Foreskin keratinocyte (primary cell): ENCODE measurements at places on chromosomes 12 and 14.

- no peak for DNase-seq
Measured at GRCh38 chr12:2325519-2325918, 272.7 kb downstream of the CACNA1C start.

DNA sequence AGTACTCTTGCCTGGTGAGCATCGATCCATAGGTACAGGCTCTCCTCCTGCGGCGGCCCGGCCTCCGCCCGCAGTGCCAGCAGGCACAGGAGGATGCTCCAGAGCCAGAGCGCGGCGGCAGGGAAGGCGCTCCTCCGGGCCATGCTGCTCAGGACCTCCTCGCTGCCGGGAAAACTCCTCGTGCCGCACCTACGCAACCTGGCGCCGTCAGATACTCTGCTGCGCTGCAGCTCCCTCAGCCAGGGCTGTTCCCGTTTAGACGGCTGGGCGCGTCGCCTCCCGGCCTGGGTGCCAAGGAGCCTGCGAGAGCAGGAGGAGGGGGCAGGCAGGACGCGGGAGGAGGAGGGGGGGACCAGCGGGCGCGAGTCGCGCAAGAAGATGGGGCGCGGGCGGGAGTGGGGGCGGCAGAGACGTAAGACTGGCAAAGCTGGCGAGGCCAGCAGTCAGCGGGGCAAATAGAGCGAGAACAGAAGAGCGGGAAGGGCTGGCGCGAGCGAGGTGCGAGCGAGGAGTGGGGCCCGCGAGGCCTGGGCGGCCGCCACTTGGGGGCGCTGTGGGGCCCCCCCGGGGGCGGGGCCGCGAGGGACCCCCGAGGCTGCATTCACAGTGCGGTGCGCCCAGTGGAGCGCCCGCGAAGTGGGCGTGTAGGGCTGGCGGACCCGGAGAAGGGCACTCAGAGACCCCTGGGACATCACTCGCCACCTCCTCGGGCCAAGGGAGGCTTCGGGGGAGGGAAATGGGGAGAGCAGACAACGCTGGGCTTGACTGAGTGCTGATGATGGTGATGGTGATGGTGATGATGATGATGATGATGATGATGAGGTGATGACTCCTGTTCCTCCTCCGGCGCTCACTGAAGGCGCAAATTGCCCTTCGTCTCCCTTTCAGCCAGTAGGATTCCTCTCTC is at the start of gene WIF1:
TSS of gene WIF1 (minus strand) at position 257 of the 907 bp plus-strand sequence. CDS start at position 143, 114 bp downstream.
- peak; percentile 6 for DNase-seq

DNA sequence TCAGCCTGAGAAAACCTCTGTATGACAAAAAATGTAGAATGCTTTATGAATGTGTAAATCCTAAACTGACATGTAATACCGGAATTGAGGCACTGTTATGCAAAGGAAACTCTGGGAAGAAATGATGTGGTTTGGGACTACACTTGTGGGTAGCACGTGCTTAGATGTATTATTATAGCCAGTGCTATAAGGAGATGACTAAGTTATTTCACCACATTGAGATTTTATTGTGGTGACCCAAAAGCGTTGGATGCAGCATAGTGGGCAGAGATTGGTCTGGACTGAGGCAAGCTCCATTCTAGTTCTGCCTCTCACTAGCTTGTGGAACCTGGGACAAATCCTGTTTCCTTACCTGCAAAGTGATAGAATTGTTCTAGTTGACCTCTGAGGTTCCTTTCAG is 172.2 kb downstream of the SNAPC1 start:
- DNase-seq, result peak; percentile 91

DNA sequence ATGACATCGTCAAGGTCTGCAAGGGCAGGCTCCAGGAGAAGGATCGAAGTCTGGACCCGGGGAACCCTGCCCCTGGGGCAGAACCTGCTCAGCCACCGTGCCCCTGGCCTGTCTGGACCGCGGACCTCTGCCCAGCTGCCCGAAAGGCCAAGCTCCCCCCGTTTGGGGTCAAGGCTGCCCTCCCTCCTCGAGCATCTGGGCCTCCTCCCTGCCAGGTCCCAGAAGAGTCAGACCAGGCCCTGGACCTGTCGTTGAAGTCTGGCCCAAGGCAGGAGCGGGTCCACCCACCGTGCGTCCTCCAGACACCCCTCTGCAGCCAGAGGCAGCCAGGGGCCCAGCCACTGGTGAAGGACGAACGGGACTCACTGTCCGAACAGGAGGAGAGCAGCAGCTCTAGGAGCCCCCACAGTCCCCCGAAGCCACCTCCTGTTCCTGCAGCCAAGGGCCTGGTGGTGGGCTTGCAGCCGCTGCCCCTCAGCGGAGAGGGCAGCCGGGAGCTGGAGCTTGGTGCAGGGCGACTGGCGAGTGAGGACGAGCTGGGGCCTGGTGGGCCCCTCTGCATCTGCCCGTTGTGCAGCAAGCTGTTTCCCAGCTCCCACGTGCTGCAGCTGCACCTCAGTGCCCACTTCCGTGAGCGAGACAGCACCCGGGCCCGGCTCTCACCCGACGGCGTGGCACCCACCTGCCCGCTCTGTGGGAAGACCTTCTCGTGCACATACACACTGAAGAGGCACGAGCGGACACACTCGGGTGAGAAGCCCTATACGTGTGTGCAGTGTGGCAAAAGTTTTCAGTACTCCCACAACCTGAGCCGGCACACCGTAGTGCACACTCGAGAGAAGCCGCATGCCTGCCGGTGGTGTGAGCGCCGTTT is 856 bp downstream of the ZBTB42 start:
- DNase-seq, result no peak

DNA sequence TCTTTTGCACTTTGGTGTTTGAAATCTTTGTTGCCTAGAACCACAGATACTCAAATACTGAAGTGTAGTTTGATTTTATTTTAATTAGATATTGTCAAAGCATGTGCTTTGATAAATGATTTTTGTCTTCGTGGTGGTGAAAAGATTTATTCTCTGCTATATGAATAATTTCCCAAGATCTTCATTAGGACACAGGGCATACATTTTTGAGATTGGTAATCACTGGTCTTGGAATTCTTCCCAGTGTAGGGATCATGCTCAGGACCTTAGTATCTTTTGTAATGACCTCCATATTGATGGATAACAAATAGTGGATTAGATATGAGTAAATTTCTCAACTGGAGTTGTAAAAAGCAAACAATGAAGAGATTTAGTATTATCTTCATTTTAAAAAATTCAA is 28.2 kb downstream of the TBK1 start:
- DNase-seq, result no peak

DNA sequence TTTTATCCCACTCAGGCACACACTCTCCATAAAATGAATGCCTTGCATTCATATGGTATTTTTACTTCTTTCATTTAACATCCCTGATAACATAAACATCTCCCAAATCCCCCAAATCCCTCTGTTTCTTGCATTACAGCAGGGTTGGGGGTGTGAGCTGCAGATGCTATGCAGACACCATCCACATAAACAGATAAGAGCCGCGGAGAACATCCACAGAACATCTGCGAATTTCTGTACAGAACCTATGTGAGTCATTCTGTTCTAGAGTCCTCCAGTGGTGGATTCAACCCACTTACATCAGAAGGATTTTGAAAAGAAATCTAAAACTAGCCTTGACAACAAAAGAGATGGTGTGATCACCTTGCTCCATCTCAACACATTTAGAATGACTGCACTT is 20.3 kb downstream of the FBLN5 start:
- DNase-seq, result no peak

GRCh38 chr14:22648506-22648905 is 4.4 kb upstream of the OR6J1 start:
- peak; percentile 22 for DNase-seq

DNA sequence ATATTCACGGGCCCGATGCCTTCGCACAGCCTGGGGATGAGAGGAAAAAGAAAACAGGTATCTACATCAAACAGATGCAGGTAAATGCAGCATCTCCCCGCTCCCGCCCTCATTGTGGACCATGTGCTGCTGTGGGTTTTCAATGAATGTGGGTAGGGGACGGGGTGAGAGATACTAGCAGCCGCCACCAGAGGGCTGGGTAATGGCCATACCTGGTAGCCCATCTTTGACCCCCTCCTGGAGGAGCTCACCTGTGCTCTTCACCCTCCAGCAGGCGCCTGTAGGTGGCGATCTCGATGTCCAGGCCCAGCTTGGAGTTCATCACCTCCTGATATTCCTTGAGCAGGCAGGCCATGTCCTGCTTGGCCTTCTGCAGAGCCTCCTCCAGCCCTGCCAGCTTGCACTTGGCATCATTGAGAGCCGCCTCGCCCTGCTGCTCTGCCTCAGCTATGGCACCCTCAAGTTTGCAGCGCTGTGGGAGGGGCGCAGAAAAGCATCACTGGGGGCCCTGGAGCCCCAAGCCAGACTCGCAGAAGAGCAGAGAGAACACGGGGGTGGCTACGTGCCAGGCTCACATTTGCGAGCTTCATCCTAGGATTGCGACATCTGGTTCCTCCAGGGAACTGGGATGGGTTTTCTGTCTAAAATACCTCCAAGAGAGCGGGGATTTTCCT is 10.2 kb downstream of the KRT82 start:
- no peak for DNase-seq
